ENCODE measurements at places on chromosomes 3 and 15.

DNA sequence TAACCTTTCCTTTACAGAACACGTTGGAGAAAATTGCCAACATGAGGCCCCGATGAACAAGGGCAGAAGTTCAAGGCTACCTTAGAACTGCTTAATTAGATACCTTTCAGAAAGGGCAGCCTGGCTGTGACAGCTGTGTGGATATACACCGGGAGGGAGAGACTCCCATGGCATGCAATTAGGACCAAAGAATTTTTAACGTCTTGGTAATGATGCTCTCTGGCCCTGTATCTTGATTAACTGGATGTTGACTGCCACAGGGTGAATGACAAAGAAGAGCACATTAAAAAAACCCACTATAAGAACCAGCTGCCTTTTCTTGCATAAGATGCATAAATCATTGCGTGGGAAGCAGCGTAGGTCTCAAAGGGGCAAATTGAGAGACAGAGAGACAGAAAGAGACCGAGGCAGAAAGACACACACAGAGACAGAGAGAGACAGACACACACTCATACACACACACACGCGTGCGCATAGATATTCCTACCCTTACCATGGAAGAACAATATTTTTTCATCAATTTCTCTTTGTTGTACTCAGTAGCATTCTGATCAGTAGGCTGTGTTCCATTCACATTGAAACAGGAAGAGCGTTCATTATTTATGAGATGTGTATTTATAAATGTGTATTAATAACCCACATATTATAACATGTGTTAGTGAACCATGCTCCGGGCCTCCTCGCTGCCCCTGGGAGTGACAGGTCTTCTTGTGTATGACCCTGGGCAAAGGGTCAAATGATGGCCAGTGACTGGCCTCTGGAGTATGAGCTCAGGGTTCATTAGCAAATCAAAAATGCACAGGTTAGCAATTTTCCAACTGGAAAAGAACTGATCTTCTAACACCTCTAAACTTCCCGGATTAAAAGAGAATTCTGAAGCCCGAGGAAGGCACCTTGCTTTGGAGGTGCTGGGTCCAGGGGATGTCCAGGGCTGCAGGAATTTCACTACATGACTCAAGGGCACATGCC lies 118.8 kb downstream of the NSMCE3 start:
- no peak for DNase-seq

GRCh38 chr3:52891615-52892081 lies 5.7 kb downstream of the STIMATE start:
- DNase-seq = no peak

DNA sequence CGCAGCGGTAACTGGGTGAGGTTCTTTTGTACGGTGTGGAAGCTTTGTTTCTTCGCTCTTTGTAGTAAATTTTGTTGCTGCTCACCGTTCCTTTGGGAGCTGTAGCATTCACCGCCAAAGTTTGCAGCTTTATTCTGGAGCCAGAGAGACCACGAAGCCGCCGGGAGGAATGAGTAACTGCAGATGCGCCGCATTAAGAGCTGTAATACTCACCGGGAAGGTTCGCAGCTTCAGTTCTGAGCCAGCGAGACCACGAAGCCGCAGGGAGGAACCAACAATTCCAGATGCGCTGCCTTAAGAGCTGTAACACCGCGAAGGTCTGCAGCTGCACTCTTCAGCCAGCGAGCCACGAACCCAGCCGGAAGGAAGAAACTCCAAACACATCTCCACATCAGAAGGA lies 56.0 kb upstream of the DYNC1LI1 start:
- no peak for DNase-seq

DNA sequence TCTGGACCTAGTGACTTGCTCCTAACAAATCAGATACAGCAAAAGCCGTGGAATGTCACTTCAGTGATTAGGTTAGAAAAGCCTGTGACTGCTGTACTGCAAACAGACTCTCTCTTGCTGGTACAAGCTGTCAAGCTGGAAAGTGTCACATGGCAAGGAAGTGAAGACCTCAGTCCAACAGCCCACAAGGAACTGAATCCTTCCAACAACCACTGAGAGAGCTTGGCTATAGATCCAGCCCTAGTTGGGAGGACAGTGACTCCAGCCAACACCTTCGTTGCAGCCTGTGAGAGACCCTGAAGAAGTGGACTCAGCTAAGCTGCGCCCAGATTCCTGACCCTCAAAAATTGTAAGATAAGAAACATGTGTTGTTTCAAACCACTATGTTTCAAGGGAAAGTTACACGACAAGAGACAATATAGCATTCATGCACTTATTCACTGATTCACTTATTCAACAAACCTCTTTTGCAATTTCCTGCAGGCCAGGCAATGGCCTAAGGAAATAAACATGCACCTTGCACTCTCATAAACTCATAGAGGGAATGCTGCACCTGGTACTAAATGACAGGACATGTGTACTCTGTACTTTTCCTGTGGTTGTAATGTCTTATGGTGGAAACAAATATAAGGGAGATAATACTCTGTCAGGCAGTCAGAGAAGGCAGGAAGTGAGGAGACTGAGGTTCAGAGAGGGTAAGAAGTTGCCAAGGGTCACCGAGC lies 142.9 kb downstream of the CADPS start:
- DNase-seq = no peak

GRCh38 chr3:140573011-140573410 lies 104.9 kb upstream of the TRIM42 start:
- no peak for DNase-seq

- DNase-seq = no peak
Measured at GRCh38 chr3:172635588-172635987, 75.3 kb downstream of the NCEH1 start.

GRCh38 chr15:56913670-56914069 lies 4.8 kb upstream of the TCF12 start:
- DNase-seq = no peak

GRCh38 chr3:94234177-94234788 lies 171.4 kb downstream of the NSUN3 start:
- no peak for DNase-seq

All from substantia nigra (tissue), 51 donors.